ENCODE measurements at places on chromosomes 1 and 21.

GRCh38 chr1:38818175-38818976 is 41.2 kb downstream of the RRAGC start:
- peak; percentile 19 for DNase-seq

GRCh38 chr1:204294357-204294756 is 65.4 kb downstream of the PLEKHA6 start:
- DNase-seq: peak; percentile 89

DNA sequence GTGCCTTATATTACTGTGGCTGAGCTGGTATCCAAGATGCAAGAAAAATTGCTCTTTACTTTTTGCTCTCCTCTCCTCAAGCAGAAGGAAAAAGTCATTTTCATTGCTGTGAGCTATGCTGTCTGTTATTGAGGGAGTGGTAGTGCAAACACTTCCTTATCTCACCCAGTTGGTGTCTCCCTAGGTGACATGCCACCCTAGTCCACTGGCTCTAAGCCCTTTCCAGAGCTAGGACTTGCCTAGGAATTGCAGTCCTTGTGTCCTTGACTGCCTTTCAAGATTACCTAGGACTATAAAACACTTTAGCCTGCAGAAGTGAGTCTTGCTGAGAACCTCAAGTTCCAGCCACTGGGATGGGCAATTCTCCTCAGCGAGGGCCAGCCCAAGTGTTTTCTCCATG is 458.3 kb downstream of the MRPL39 start:
- DNase-seq: no peak

- DNase-seq: no peak
These were observed 107.3 kb downstream of the DUSP10 start for GRCh38 chr1:221634606-221635005.

DNA sequence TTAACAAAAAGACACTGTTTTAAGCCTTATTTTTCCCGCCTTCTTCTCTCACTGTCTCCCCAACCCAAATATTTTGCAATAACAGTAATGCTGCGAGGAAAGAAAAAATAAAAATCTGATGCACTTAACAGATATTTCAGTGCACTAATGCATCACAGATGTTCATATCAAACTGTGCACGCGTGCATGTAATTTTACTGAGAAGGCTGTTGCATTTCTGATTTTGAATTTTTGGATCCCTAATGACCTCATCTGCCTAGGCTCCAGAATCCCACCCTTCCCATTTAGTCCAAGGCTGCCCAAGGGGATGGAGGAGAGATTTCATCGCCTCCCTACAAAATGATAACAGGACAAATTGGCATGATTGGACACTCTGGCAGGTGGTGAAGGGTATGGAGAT is 5.5 kb downstream of the TRABD2B start:
- DNase-seq: no peak

DNA sequence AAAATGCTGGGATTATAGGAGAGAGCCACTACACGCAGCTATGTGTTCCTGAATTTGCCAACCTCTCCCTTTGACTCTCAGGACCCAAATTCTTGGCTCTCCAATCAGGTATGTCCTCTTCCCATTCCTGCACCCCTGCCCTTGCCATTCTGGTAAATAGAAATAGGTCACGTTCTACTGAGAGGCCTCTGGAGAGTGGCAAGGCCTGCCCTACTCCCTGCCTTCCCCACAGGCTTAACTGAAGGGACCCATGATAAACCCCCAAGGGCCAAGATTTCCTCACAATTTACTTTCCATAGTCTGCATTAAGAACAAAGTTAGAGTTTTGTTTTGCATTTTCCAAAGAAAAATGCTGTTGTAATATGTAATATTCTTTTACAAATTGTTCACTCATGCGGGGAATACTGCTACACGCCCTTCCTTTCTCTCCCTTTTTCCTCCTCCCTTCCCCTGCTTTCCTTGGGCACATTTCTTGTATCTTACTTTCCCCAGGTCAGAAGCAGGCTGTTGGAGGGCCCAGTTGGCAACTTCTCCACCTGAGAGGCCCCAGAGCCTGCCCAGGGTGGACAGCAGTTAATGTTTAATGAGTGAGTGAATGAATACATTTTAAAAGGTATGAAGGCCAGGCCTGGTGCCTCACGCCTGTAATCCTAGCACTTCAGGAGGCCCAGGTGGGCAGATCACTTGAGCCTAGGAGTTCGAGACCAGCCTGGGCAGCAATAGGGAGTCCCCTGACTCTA is 33.9 kb upstream of the PUM1 start:
- DNase-seq: no peak

DNA sequence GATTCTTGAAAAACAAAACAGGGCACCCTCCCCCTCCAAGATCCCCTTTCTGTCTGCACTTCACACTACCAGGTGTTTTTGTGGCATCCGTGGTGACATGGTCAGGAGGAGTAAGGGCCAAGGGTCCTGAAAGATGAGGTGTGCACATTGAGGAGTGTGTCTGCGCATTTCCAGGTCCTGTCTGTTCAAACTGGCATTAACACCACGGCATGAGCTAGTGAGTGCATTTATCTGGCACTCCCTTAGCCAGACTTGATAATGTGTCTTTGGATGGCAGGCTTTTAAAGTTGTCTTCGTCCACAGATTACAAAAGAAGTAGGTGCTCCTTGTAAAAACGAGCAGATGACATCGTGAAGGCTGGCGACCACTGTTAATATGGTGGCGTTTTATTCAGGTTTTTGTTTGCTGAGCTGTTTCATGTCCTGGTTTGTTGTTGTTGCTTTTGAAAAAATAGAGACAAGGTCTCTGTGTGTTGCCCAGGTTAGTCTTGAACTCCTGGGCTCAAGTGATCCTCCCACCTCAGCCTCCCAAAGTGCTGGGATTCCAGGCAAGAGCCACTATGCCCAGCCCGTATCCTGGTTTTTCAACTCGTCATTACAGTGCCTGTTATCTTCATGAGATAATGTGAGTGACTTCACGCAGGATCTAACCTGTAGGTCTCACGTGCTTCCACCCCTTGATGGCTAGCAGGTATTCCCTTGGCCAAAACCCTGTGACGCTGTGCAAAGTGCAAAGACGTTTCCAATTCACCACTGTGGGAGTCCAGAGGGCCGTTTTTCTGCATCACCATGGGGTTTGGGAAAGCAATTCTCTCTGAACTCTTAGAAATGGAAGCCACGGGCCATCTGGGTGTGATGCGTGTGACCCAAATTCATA is 4.2 kb downstream of the TMEM51 start:
- DNase-seq: no peak

GRCh38 chr1:194723067-194723466 is 1536.7 kb upstream of the B3GALT2 start:
- DNase-seq: no peak

DNA sequence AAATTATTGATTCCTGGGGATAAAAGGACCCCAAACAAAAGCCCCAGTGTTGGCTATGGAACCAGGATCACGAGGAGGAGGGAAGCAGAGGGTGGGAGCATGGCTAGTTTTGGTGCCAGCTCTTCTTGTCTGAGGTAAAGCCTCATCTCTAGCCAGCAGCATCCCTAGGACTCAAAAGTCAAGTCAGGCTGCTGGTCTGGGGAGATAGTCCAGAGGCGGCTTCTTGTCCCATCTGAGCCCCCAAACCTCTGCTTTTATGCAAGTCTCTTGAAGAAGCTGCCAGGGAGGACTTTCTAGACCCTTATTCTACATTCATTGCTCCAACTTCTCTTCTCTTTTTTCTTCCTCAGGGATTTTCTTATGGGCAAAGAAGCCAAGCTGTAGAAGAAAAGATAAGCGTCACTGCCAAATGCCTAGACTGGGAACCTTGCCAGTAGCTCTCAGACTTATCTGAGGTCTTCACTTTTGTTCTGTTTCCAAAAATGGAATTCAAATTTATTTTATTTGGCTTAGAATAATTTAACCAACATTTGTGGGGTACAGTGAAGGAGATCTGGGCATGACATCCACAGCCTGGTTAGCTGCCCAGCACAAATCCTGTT is 6.9 kb upstream of the ANKRD35 start:
- DNase-seq: peak; percentile 59

- DNase-seq: peak; percentile 73
These were observed 3.7 kb downstream of the MATN1 start for GRCh38 chr1:30719406-30720270.

GRCh38 chr1:184110272-184111204 is 59.0 kb downstream of the TSEN15 start:
- no peak for DNase-seq
